Hematopoietic multipotent progenitor cell (in vitro differentiated cells): ENCODE measurements at places on chromosomes 7 and 10. TPM values are rescaled to one million over a fixed set of nuclear protein-coding genes. Genes with fewer than 3 reads are reported as not detected.

ZWINT gene
- 11.3 TPM for total RNA-seq

C10orf88 gene
- total RNA-seq = 3.0 TPM

AQP1 gene
- 0.81 TPM for total RNA-seq

STAG3 gene
- total RNA-seq = 0.81 TPM

NOBOX gene
- not detected for total RNA-seq

MYO1G gene
- total RNA-seq = 150 TPM

GALNT17 gene
- not detected for total RNA-seq

ARID5B gene
- 11.3 TPM for total RNA-seq

PLXDC2 gene
- total RNA-seq = 38.0 TPM

CPA1 gene
- total RNA-seq = not detected

INSYN2A gene
- total RNA-seq = under 0.01 TPM

NME8 gene
- total RNA-seq = 0.27 TPM

TMEM184A gene
- total RNA-seq = 0.27 TPM

SPDYE16 gene
- total RNA-seq = under 0.01 TPM

COL17A1 gene
- under 0.01 TPM for total RNA-seq

PNLIPRP1 gene
- not detected for total RNA-seq

BCCIP gene
- total RNA-seq = 7.8 TPM

SLC29A4 gene
- 1.3 TPM for total RNA-seq
